Right renal cortex interstitium (tissue), 3 donors: ENCODE measurements at places on chromosomes 2 and 18.
A peak's percentile ranks its signal among the peaks of the same experiment; 100 is the strongest.

DNA sequence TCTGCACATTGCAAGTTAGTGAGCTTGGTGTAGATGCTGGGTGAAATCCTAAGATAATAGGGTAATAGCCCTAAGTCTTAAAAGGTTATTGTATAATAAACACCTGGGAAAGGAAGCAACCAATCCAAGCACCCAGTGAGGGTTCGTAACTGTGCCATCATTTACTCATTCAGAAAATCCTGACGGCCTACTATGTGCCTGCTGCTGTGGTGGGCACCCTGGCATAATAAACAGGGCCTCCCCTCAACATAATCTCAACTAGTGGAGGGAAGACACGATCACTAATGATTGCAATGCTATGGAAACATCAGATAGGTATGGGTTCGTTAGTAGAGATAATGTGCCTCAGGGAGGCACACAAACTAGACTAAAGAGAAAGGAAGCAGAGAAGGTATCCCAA is 48.9 kb upstream of the CCDC85A start:
- DNase-seq = no peak

DNA sequence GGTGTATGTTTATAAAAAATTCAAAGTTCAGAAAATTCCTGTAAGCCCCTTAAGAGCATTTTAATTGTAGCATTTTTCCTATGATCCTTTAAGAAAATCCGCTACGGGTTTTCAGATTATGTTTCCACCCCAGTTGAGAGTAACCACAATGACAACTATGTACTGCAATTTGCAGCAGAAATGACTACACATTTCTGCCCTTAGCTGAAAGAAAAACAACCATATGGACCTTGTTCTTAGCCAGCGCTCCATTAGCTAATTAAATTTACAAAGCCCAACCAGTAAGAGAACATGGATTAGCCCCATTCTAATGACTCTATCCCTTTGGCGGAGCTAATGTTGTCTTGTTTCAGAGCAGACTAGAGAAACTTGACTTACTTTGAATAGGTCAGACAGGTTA is 247.6 kb downstream of the SLC8A1 start:
- DNase-seq = no peak

- DNase-seq = no peak
Measured at GRCh38 chr2:73998451-73998850, 13.7 kb downstream of the TET3 start.

DNA sequence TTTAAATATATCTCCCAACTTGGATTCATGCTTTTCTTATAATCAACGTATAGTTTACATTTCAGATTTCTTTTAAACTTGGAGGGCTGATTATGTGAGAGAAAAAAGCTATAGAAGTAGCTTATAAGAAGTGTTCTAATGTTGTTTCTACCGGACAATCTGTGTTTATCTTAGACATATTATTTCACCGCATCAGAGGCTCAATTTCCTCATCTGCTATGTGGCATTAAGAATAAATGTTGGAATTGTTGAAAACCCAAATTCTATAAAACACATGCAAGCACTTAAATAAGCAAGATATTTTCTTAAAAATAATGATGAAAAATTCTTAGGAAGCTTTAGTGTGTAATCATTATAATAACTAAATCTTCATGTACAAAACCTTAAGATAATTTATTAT is 407.9 kb downstream of the HRH4 start:
- DNase-seq = no peak

DNA sequence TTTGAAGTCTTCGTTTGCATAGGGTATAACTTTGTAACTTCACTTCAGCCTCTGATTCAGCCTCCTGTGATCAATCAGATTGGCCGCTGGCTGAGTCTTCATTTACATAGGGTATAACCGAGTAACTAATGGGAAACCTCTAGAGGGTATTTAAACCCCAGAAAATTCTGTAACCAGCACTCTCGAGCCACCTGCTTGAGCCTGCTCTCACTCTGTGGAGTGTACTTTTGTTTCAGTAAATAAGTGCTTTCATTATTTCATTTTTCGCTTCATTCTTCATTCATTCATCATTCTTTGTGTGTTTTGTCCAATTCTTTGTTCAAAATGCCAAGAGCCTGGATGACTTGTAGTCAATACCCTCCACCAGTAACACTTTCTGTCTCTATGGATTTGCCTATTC is 56.4 kb downstream of the CCDC85A start:
- DNase-seq = no peak

DNA sequence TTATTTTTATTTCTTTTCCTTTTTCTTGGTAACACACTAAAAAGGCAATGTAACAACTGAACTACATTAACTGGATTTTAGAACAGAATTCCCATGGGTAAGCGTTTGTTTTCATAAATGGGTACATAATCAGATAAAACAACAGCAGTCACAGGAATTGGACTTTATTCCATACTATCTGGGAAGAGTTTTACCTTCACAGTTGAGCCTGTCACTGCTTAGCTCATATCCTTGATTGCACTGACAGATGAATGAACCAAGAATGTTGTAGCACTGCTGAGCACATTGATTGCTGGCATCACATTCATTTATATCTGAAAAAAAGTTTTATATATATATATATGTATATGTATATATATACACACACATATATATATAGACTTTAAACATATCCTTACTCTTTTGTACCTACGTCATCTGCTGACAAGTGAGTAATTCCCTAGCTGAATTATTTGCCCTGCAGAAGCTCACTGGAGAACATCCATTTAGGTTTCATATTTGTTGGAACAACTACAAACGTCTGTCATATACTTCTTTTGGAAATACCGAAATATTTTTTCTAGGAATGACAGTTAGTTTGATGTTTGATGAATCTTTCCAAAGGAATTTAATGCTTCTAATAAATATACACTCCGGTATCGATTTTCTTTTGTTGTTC is 47.0 kb downstream of the EFEMP1 start:
- DNase-seq = no peak

DNA sequence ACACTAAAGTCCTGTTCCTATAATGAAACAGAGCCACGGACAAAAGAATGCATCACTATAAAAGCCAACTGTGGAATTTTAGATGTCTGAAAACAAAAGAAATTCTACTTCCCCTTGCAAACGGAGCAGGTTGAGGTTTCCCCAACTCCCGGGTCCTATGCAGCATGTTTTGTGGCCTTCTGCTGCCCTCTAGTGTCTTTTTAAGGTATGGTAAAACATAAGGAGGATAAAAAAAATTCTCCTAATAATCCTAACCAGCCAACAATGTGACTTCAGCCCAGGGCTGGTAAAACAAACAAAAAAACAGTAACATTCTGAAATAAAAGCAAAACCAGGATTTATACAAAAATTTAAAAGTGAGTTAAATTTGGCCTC is 539.5 kb downstream of the NRXN1 start:
- DNase-seq = peak; percentile 25

DNA sequence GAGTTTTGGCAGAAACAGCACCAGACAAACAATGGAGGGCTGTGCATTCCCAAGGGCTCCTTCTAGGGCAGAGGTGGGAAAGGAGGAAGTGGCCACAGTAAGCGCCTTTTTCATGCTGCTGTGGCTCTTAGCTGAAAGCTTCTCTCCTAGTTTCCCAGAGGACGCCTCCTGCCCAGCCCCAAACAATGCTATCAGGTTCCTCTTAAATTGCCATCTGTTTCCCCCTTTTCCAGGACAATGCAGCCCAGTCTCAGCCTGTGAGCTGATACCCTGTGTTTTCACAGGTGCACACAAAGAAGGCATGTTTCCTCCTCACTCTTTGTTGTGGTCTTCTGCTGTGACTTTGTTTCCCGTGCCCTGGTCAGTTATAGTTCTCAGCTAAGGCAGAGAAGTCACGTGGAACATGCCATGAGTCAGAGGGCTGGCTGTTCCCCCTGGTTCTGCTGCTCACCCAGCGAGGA is 5.4 kb upstream of the FAM124B start:
- DNase-seq = no peak

DNA sequence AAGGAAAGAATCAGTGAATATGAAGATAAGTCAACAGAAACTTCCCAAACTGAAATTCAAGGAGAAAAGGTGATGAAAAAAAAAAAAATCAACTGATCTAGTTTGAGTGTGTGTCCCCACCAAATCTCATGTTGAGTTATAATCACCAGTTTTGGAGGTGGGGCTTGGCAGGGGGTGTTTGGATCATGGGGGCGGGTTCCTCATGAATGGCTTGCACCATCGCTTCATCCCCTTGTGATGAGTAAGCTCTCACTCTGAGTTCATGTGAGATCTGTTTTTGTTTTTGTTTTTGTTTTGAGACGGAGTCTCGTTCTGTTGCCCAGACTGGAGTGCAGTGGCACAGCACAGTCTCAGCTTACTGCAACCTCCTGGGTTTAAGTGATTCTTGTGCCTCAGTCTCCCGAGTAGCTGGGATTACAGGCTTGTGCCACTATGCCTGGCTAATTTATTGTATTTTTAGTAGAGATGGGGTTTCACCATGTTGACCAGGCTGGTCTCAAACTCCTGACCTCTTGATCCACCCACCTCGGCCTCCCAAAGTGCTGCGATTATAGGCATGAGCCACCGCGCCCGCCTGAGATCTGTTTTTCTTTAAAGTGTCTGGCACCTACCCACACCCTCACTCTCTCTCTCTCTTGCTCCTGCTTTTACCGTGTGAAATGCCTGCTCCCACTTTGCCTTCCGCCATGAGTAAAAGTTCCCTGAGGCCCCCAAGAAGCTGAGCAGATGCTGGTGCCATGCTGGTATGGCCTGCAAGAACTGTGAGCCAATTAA is 4.0 kb upstream of the SLC66A2 start:
- DNase-seq = no peak

DNA sequence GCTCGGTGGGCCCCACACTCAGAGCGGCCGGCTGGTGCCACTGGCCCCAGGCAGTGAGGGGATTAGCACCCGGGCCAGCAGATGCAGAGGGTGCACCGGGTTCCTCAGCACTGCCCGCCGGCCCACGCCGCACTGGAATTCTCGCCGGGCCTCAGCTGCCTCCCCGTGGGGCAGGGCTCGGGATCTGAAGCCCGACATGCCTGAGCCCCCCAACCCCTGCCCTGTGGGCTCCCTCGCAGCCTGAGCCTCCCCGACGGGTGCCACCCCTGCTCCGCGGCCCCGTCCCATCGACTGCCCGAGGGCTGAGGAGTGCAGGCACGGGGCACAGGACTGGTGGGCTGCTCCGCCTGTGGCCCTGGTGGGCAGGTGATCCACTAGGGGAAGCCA is 37.6 kb upstream of the TWSG1 start:
- no peak for DNase-seq

DNA sequence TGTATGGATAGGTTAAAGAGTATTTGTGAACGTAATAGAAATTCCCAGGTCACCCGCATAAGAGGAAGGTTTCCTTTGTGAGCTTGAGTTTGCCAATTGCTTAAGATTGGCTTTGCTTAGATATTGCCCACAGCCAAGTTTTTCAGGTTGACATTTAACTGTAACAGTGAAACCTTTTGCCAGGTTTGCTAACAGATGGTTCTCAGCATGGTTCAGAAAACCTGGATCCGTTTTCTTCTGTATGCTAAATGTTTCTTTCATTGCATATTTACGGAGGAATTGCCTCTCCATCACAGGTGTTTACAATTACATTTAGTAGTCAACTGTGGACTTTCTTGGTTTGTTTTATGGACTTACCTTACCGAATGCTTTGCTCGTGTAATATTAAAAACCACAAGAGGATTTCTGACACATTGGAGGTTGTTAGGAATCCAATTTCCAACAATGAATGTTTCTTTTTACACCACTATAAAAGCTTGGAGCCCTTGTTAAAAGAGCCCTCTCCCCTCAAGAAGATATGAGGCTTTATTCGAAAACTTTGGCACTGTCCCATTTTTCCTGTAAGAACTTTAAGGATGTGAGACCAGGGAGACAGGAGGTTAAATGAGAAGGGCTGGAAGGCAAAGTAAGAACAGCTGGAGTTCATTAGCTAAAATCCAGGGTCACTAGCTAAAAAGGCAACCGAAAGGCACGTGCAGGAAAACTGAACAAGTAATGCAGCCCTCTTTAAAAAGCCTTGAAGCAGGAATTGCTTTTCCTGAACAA is 7.8 kb downstream of the CDK15 start:
- no peak for DNase-seq

GRCh38 chr2:43194121-43194869 is 32.1 kb downstream of the ZFP36L2 start:
- no peak for DNase-seq

DNA sequence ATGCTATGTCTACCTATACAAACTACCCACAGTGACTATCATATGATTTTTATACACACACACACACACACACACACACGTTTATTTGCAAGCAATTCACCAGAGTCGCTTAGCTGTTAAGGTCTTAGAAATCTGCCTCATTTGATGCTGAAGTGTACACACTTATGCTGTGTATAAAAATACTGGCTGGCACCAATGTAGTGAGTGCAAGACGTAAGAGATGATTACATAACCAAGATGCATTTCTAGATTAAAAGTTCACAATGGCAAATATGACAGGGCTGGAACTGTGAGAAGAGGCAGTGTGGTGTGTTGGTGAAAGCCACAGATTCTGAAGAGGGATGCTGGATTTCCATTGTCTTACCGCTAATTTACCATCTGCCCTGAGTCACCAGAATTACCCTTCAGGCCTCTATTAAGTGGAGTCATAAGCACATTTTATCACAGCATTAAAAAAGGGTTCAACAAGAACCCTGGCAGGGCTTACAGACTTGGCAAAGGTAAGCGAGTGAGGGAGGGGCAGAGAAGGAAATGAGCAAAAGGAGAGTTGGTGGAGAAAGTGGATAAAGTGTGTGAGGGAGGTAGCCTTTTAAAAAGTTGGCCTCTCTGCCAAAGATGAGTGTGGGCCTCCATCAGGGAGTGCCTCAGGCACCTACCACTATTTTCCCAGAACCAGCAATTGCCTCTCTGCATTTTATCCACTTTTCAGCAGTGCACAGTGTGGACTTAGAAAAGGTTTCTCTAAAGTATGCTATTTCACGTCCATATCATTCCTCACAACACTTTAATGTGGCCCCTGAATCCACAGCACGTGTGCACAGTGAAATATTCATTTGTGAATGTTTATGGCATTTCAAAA is 21.5 kb downstream of the MEIS1 start:
- no peak for DNase-seq

DNA sequence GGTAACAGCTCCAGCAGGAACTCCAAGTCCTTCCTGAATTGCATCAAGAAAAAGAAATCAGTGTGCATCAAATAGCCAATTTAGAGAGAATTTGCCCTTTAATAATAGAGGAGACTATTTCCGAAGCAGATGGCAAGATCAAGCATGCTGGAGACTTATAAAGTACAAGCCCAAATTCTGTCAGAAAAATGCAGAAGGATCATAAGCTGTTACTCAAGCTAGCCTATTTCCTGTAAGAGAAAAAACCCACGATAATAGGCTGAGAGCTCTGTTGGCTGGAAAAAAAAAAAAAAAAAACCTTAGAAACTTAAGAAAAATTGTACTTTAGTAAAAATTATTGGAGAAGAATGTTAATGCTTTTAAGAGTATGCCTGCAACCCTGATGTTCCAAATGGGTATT is 24.4 kb upstream of the ITM2C start:
- DNase-seq = no peak

GRCh38 chr2:8574196-8575037 is 107.4 kb upstream of the ID2 start:
- no peak for DNase-seq
